Right atrium auricular region (tissue), 2 donors: ENCODE measurements at places on chromosomes 7 and 10. TPM values are rescaled to one million over a fixed set of nuclear protein-coding genes. Genes with fewer than 3 reads are reported as not detected.
A peak's percentile ranks its signal among the peaks of the same experiment; 100 is the strongest.

GRCh38 chr10:114708717-114709335, 50.8 kb upstream of the ABLIM1 start:
- H3K27me3 ChIP-seq: no peaks in the 10 kb centered on the region
- no peaks in the 10 kb centered on the region for H3K4me1 ChIP-seq
- DNase-seq: no peak
- H3K4me3 ChIP-seq: no peak overlapping the region
- H3K27ac ChIP-seq: peak overlapping the region; percentile 9

DNA sequence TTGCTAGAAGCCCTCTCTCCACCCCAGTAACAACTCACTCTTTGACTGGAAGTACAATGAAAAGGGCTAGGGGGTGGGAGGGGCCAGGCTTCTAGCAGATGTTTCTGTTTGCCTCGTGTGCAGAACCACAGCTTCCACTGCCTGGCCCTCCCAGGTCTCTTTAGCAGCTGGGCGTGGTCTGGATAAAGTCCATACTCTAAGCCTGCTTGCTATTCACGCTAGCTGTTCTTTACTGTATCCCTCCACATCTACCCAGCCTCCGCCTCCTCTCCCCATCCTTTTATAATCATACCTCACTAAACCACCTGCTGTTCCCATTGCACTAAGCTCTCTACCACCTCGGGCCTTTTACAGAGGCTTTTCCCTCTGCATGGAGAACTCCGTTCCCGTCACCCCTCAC, 288.8 kb downstream of the CAMK1D start:
- H3K4me1 ChIP-seq: no peaks in the 10 kb centered on the region
- no peaks in the 10 kb centered on the region for H3K36me3 ChIP-seq
- no peaks in the 10 kb centered on the region for H3K27me3 ChIP-seq
- no peak overlapping the region for H3K27ac ChIP-seq

GRCh38 chr10:101301111-101301731, 52.7 kb upstream of the BTRC start:
- H3K27me3 ChIP-seq: no peaks in the 10 kb centered on the region
- no peaks in the 10 kb centered on the region for H3K36me3 ChIP-seq
- no peak overlapping the region for H3K27ac ChIP-seq
- no peak overlapping the region for H3K4me3 ChIP-seq

MRLN gene
- total RNA-seq: not detected
